Mammary epithelial cell (primary cell): ENCODE measurements at places on chromosomes 6 and 20. TPM values are rescaled to one million over a fixed set of nuclear protein-coding genes. Genes with fewer than 3 reads are reported as not detected.

ULBP3 gene
- polyA plus RNA-seq, result 19.6 TPM

VSTM2L gene
- 4.4 TPM for polyA plus RNA-seq

ZNF165 gene
- 1.2 TPM for polyA plus RNA-seq

CST3 gene
- 340 TPM for polyA plus RNA-seq

DNA sequence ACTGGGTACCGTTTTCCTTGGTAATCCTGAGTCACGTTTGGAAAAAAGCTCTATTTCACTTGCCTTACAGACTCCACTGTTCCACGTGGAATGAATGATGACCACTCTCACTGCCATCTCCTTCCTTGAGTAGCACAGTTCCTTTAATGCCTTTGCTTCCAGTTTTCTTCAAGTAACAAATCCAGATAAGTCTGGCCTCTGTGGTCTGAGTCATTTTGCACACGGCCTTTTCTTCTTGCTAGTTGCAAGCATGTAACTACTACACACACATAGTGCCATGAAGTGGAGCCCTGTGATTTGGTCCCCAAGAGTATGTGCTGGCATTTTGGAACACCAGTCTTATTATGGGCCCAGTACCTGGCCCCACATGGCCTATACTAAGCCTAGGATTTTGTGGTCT, 182.8 kb downstream of the SASH1 start:
- no peak for DNase-seq

GRCh38 chr6:39104528-39104927, 10.5 kb downstream of the SAYSD1 start:
- DNase-seq, result no peak

GRCh38 chr6:29602564-29603361, 17.8 kb downstream of the OR2H2 start:
- no peak for DNase-seq

DNA sequence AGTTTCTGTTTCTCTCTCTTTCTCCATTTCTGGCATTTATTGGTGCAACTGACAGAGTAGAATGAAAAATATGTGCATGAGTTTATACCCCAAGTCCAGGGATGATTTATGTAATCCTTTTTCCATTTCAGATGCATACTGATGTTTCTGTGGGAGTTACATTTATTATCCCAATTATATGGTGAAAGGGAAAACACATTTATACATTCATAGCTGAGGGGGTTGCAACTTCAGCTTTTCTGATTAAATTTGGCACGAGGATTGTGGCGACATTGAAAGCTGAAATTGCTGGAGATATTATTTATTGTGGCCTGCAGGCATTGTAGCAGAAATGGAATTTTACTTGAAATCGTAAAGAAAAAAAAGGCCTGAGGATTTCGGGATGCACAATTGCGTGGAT, 31.5 kb upstream of the FNDC1 start:
- DNase-seq, result no peak

DNA sequence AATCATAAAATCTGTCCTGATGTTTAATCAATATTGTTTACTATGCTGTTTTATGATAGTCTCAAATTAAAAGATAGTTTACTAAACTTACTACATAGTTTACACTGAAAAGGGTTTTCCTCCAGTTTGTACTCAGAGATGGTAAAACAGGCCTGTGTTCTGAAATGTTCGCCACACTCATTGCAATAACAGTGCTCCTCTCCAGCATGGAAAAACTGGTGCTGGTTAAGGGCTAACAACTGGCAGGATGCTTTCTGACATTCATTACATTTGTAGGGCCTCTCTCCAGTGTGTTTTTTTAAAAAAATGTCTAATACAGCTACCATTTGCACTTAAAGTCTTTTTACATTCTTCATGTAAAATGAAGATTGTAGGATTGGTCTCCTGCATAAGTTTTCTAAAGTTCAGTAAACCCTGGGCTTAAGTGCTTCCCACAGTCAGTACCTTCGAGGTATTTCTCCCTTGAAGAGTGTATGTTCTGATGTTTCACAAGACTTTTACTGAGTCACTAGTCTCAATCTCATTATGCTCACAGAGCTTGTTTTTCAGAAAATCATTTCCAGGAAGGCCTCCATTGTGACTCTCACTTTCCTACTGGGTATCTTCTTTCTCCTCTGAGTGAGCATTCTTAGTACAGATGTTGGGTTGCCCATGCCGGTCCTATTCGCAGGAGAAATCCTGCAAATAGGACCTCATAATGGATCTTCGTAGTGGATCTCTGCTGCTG, 8.7 kb upstream of the ZSCAN12 start:
- DNase-seq, result peak; percentile 27

- DNase-seq, result no peak
Measured at GRCh38 chr6:25596928-25597818, 54.8 kb upstream of the SCGN start.
